Activated CD8-positive, alpha-beta memory T cell treated with anti-CD3 and anti-CD28 coated beads for 48 hours (primary cell): ENCODE measurements at places on chromosomes 13 and 19.
A peak's percentile ranks its signal among the peaks of the same experiment; 100 is the strongest.

DNA sequence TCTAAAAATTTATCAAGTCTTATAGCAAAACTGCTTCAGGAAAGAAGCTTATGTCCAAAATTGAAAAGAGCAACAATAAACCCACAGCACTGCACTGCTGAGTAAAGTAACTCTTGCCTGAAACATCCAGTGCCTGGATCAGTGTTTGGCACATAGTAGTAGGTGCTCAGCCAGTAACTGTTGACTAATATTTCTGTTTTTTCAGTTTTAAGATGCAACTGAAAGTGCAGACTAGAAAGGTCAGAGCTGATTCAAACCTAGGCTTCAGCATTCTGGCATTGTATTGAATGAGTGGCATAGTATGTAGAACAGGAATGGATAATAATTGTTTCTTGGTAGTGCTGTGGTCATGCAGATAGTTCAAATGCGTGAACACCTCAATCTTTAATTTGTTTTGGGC, 67.6 kb downstream of the UBL3 start:
- DNase-seq, result no peak

DNA sequence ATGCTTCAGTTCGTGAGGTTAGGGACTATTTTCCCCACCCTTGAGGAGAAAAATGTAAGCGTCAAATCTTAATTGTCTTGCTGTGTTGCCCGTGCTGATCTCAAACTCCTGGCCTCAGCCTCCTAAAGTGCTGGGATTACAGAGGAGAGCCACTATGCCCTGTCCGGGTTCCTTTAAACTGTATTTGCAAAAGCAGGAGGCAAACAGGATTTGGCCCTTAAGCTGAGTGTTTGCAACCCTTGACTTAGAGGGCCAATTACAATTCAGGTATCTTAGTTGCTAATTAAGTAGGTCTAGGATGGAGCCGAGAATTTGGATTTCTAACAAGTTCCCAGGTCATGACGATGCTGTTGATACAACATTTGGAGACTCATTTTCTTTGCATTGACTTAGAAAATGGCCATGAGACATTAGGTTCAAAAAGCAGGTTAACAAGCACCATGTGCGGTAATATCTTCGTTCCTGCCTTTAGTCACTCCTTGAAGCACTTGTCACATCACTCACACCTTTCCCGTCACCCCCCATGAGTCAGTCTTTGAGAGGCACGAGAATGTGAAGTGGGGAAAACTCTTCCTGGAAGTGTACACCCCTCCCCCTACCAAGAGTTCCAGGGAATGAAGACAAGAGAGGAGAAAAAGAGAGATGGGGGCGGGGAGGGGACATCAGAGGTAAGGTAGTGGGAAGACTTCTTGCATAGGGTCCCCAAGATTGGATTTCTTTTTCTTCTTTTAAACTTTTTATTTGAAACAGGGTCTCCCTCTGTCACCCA, 2.6 kb downstream of the NAPSA start:
- DNase-seq, result peak; percentile 44

DNA sequence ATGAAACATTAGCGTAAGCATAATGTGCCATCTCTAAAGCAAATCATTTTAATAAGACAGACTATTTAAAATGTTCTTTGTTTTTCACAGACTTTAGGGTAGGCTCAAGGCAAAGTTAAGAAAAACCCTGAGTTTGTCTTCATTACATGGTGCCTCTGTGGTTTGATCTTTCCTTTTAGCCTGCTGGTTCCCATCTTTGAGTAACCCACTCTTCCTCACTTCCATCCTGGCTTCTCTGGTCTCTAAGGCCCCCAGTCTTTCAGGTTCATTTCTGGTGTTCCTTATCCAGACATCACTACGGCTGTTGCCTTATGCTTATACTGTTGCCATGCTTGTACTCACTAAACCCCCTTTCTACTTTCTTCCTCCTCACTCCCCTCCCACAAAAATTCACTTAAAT, 38.4 kb downstream of the DACH1 start:
- DNase-seq, result no peak

DNA sequence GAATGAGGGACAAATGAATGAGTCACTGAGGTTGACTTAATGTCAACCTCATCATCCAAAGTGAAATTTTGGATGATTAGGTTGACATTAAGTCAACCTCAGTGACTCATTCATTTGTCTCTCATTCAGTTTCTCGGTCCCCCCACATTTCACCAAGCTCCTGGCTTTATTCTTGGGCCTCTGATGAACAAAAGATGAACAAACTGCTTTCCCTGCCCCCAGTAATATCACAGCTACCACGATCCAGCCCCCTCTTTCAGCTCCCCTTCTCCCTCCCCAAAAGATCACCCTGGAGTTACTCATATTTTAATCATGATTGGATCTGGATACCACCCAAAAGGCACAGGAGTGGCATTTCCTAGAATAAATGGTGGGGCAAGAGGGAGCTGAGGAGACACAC, 10.8 kb downstream of the CEACAM18 start:
- DNase-seq, result no peak

- no peak for DNase-seq
Observed at GRCh38 chr13:55553701-55554100, 1587.0 kb upstream of the PRR20A start.

GRCh38 chr19:57888107-57888559, 704 bp downstream of the ZNF814 start:
- DNase-seq, result no peak

DNA sequence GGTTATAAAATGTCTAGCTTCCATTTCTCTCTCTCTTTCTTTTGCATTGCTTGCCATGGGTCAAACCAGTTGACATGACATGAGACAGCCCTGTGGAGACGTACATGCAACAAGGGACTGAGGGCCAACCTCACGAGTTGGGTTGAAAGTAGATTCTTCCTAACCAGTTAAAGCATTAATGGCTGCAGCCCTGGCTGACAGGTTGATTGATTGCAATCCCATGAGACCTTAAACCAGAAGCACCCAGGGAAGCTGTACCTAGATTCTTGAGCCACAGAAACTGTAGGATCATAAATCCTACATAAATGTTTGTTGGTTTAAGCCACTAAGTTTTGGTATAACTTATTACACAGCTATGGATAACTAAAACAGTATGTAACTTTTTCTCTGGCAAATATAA, 373.8 kb downstream of the DACH1 start:
- DNase-seq, result no peak

GRCh38 chr13:33183431-33184111, 102.0 kb downstream of the STARD13 start:
- DNase-seq, result no peak

- no peak for DNase-seq
Observed at GRCh38 chr19:33400856-33401682, 27.6 kb downstream of the CEBPG start.

GRCh38 chr13:67469623-67470022, 239.5 kb upstream of the PCDH9 start:
- no peak for DNase-seq

- DNase-seq, result no peak
Observed at GRCh38 chr19:16373989-16374388, 49.4 kb downstream of the KLF2 start.

GRCh38 chr13:101930331-101930730, 471.5 kb downstream of the FGF14 start:
- no peak for DNase-seq

GRCh38 chr13:77351315-77351714, 24.4 kb upstream of the MYCBP2 start:
- no peak for DNase-seq

DNA sequence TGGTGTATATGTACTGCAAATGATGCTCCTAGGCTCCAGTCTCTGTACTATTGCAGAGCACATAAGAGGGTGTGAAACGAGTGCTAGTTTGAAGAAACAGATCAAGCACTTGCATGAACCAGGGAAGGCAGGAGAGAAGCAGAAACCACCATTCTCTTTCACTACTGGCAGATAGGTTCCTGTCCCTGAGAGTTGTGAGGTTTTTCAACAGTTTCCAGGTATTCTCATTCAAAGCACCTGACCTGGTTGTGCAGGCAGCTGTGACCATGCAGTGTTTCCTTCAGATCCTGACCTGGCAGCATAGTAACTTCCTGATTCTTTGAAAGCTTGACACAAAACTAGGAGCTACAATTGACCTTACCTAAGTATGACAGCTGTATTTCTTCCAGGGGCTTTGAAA, 164.9 kb downstream of the UFM1 start:
- DNase-seq, result no peak

DNA sequence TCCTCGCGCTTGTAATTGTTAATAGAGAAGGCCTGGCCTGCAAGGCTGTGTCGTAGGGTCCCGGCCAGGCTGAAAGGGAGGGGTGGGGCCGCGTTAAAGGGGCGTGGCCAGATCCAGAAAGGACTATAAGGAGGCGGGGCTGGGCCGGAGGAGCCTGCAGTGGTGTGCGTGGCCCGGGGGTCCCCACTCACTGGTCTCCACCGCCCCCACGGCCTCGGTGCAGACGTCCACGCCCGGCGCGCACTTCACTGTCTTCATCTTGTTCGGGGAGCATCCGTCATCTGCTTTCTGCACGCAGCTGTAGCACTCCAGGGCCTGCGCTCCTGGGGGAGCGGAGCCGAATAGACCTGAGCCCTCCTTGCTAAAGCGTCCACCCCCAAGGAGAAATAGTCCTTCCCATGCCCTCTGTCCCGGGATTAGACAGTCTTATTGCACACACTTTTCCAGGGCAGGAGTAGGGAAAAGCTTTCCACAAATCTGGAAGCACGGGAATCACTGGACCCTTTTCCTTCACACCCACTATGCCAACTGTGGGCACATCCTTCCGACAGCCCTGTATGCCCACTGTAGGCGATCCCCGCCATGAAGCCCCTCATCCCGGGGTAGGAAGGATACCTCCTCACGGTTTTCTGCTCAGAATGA, 1.2 kb downstream of the LYPD3 start:
- DNase-seq, result no peak

DNA sequence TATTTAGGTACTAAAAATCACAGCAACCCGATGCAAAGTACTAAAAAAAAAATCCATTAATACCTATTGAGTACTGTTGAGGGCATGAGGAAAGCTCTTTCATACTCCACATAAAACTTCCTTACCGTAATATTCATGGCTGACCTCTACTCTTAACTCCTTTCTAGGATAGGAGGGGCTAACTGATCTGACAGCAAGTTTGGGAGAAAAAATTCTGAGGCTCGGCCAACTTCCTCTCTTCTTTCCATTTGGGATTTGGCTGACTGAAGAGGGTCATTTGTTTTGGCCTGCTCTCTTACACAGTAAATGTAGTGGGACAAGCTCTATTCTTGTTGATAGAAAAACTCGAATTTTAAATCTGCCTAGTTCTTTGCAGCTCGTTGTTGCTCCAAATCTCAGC, 9.4 kb upstream of the USPL1 start:
- DNase-seq, result no peak

- no peak for DNase-seq
Observed at GRCh38 chr13:31012655-31013024, 80.2 kb downstream of the TEX26 start.

DNA sequence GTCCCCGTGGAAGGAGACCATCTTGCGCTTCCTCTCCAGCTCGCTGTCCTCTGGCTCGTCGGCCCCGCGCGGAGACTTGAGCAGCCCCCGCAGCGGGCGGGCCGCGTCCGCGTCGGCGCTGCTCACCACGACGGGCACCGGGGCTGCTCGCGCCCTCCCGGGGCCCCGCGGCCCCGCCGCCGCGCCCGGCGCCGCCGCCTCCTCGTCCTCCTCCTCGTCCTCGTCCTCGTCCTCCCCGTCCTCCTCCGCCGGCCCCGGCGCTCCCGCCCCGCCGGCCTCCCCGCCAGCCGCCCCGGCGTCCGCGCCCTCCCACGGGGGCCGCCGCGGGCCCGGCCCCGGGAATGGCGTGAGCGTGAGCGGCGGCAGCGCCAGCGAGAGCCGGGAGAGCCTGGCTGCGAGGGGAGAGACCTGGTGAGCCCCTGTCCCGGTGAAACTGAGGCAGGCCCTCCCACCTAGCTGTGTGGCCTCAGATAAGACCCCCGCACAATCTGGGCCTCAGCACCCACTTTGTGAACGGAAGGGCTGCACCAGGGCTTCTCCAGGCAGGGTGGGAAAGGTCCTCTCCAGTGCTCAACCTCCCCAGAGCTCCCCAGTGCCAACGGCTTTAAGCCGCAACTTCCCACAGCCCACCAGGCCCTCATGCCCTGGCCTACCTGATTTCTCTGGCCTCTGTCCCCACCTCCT, 17.8 kb downstream of the LMTK3 start:
- DNase-seq, result no peak

DNA sequence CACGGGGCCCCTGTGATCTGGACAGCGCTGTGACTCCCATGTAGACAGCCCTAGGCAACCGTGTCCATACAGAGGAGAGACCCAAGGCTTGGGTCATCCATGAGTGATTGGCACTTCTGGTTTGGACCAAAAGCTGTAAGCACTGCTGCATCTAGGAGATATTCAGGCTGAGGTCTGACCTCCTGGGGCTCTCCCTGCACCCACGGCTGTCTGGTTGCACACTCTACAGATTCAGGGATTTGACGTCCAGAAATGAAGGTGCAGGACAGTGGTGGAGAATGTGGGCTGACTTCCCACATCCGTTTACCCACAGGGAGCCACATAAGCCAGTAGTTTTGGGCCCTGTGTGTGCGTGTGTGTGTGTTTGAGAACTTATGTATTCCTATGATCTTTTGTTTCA, 76.2 kb upstream of the ARHGEF7 start:
- no peak for DNase-seq

GRCh38 chr19:15072930-15073647, 8.9 kb upstream of the OR1I1 start:
- no peak for DNase-seq

- DNase-seq, result no peak
Observed at GRCh38 chr19:53868091-53868891, 608 bp downstream of the MYADM start.

- no peak for DNase-seq
Observed at GRCh38 chr13:99312493-99312883, 5.3 kb upstream of the GPR183 start.

- no peak for DNase-seq
Observed at GRCh38 chr19:49398001-49398615, 10.1 kb downstream of the KASH5 start.

- no peak for DNase-seq
Observed at GRCh38 chr19:34480971-34481841, at the start of gene WTIP. Gene WTIP (plus strand): TSS chr19:34481758. CDS start chr19:34481975, 217 bp downstream.
